ENCODE measurements at places on chromosomes 7 and 10.
A peak's percentile ranks its signal among the peaks of the same experiment; 100 is the strongest.

DNA sequence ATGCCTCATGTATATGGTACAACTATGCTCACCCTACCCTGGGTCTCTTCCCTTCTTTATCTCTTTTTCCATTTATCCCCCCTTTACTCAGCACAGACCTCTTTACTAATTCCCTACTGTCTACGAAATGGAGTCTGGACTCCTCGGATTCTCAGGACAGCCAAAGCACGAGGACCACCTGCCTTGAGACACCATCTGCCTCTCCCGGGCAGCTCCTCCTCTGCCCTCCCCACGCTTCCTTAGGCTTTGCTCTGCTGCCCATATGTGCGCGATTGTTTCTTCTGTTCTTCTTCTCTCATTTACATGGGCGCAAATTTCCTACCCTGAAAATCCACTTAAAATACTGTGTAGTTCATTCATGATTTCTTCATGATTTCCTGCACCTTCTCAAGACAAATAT lies 62.7 kb upstream of the STK17A start:
- no peak for DNase-seq

GRCh38 chr10:16845248-16845647 lies 28.0 kb upstream of the RSU1 start:
- no peak for DNase-seq

DNA sequence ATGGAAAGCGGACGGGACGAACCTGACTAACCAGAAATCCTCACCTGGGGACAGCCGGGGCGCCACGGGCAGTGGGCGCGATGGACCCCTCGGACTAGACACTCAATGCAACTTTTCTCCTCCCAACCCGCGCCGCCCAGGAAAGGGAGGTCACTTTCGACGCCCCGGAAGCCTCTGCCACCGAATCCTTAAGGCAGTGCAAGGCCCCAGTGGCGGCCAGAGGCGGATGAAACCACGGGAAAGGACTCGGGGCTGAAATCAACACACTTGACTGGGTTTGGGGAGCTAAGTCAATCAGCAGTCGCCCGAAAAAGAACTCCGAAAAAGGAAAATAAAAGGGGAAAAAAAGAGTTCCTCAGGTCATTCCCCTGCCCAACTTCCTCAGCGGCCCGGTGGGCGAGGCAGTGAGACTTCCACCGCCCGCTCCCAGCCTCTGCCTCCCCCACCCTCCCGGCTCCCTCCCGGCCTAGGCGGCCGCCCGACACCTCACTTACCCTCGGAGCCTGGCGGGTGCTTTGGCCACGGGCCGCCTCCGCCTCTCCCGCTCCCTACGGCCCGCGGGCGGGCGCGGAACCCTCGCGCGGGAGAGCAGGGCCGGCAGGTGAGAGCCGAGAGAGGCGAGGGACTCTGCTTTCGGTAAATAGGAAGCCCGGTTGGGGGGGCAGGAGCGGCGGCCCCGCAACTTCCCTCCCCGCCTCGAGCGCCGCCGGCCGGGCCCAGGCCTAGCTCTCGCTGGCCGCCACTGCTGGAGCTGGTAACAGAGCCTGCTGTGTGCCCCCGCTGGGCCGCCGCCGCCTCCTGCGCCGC lies 518 bp downstream of the WAPL start:
- peak; percentile 69 for DNase-seq

GRCh38 chr7:106870983-106871410 lies 5.9 kb downstream of the PIK3CG start:
- DNase-seq = peak; percentile 10

- no peak for DNase-seq
Measured at GRCh38 chr10:113937258-113937657, 82.8 kb downstream of the NHLRC2 start.

DNA sequence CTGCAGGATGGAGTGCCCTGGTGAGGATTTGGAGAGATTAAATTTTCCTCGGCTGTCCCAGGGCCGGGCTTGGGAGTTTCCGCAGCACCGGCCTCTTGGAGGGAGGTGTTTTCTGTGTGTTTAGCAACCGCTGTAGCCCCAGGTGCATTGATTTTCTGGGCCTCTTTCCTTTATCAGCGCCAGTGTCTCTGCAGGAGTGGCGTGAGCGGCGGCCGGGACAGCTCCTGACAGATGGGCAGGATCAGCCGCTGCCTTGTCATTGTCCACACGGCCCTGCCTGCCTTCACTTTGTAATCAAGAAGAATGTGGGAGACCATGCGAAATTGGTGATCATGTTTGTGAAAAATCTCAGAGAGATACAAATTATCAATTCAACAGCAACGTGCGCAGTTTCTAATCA lies 32.4 kb downstream of the NKX6-2 start:
- DNase-seq = no peak
